Stimulated activated CD4-positive, alpha-beta T cell treated with anti-CD3 and anti-CD28 coated beads, Interleukin-15, amount 100 ng/mL, for 1 hour (primary cell): ENCODE measurements at places on chromosomes 5 and 9.

DNA sequence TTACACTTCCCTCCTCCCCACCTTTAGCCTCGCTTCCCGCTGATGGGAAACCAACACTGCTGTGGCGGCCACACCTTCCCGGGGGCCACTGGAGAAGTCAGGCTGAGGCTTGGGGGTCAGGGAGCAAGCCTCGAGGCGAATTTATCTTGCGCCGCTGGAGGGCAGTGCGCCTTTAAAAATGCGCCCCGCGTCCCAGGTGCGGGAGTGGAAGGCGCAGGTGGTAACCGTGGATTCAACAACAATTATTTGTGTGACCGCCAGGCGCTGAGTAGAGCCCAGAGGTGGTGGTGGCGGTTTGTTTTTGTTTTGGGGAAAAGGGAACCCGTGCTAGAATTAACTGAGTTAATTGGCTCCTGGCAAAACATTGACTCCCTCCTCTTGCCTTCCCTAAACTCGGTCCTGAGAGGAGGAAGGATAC is 1.1 kb downstream of the CFAP77 start:
- peak; percentile 37 for DNase-seq

DNA sequence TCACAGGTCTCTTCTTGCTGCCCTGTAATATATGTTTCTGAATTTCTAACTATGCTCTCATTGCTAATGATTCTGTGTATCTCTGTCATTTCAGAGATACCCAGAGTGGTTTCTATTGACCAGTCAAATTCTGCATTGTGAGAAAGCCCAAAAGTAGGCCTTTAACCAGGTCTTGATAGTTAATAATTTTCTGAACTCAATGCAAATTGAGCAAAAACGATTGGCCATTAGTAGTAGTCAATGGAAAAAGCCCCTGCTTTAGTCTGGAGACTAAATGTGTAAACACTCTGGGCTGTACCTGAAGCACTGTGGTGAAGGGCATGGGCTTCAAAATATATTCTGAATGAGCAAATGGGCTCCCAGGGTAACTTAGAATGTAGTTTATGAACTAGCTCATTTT is 307.6 kb downstream of the ARL15 start:
- DNase-seq, result no peak

GRCh38 chr5:33984671-33985124 is at the start of gene SLC45A2:
Gene SLC45A2 (minus strand): TSS chr5:33984693. CDS start chr5:33984583, 110 bp downstream.
- DNase-seq, result no peak

DNA sequence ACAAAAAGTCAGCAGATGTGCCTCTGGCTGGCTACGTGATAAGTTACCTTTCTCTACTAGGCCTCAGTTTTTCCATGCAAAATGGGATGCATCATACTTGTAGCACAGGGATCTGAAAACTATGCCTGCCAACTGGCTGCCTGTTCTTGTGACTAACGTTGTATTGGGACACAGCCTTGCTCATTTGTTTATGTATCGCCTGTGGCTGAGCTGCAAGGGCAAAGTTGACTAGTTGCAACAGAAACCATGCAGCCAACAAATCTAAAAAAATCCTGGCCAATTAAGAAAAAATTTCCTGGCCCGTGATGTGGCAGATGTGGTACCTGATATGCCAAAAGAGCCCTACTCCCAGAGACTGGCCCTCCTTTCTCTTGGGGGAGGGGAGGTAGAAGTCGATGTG is 131.3 kb downstream of the SEC61B start:
- no peak for DNase-seq

GRCh38 chr9:126207256-126207655 is 119.4 kb upstream of the MVB12B start:
- DNase-seq, result no peak

GRCh38 chr5:157487358-157487757 is 27.3 kb downstream of the NIPAL4 start:
- DNase-seq, result no peak

DNA sequence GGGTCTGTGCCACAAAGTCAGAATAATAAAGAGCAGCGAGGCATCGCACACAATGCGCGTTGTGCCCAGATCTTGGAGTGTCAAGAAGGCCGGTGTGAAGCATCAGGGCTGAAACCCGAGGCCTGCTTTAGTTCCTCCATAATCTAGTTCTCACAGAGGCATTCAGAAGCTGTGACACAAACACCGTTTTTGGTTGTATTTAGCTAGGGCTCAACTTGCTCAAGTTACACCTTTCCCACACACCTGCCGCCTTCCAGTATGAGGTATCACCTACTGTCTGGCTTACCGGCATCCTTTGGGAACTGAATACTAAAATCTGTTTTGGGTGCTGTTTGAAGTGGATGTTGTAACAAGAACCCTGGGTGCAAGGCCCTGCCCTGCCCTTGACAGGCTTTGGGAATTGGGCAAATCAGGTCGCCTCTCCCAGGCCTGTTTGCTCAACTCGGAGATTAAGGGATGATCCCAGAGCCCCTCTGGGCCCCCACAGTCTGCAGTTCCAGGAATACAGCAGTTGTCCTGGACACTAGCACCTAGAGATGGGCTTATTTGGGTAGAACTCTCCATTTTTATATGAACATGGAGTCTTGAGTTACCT is 27.0 kb downstream of the SLC25A25 start:
- DNase-seq, result no peak
